ENCODE measurements at places on chromosomes 3 and 15. TPM values are rescaled to one million over a fixed set of nuclear protein-coding genes. Genes with fewer than 3 reads are reported as not detected.

The GOLGA8H gene
- total RNA-seq, result 0.51 TPM

The TMCO5A gene
- not detected for total RNA-seq

GRCh38 chr3:194103505-194103904 lies 32.4 kb upstream of the HES1 start:
- DNase-seq, result no peak

The STARD5 gene
- total RNA-seq, result 0.63 TPM

DNA sequence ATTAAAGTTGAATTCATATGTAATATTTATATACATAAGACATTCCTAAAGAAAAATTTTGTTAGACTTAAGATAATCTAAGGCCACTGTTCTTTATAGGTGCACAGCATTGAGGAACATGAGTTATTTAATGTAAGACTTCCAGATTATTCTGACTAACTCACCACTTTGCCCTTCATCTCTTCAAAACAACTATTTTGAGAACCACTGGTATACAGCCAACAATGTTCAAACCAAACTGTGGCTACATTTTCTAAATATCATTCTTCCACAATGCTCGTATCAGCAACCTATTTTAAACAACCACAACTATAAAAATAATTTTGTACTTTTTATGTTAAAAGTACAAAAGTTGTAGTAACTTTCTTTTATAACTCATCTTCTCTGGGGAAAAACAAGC lies 199.8 kb upstream of the ALCAM start:
- no peak for DNase-seq

The TGM5 gene
- total RNA-seq, result not detected

DNA sequence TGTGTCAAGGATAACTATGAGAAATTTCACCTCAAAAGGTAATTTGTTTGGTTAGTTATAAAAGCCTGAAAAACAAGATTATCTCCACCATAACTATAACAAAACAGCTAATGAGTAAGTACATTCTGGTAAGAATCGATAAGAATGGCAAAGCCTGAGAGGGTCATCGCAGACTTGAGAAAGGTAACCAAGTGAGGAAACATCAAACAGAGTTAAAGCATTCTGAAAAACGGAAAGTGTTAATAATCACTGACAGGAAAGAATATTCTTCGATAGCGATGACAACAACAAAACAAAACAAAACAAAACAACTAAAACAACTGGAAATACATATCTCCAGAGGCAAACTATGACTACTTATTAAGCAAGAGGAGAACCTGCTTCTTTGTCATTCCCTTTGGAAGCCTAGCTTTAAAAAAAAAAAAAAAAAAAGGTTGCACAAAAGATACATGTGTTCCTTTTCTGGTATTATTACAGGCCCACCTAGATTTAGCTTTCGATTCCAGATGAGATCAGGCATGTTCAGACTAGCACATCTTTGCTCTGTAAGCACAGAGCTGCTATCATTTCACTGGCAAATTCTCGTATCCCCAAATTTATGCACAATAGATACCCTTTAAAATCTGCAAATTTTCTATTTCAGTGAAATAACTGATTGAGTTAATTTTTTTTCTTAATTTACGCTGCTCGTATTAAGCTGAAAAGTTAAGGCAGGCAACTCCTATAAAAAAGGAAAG lies 155.6 kb downstream of the TIGIT start:
- DNase-seq, result no peak

DNA sequence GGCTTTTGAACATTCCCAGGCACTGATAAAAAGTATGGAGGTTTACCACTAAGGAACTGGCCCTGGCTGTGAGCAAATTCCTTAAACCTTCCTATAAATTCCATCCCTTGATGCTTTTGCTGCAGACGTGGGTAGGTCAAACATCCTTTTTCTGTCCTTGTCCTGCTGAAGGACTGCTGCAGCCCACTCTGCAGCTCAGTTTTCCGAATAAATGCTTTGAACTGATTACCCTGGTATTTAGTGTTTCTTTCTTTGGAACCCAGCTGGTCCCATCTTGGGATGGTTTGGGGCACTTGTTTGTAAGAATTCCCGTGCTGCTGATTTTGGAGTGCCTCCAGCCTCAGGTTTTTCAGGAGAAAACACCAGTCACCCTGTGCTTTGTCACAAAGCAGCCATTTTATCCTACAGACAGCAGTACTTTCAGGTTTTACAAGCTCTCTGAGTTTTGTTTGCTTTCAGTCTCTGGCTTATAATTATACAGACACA lies 815.9 kb downstream of the VGLL3 start:
- no peak for DNase-seq

DNA sequence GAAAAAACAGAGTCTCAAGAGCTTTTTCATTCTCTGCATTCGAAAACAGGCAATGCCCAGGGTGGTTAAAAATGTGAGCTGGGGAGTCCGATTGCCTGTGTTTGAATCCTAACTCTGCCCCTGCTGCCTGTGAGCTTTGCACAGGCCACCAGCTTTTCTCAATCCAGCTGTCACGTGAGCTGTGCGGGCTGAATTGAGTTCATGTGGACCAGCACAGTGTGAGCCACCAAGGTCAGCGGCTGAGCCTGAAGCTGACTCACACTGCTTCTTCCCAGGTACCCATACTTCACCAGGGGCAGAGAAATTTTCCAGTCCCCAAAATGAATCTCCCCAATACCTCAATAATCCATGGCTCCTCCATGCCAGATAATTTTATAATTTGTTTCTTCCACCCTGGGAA lies 64.4 kb upstream of the SLCO3A1 start:
- DNase-seq, result no peak

The RAD51 gene
- 20.8 TPM for total RNA-seq

- DNase-seq, result no peak
Observed at GRCh38 chr15:76059320-76060117, at the start of gene TMEM266. Gene TMEM266, plus strand, starts transcription at chr15:76059985. Its CDS starts 74,279 bp downstream, at chr15:76134264.

The WDR73 gene
- total RNA-seq, result 14.7 TPM

GRCh38 chr3:129162729-129163579 lies 2.1 kb upstream of the ISY1 start:
- no peak for DNase-seq

The NOX5 gene
- total RNA-seq, result 0.06 TPM

GRCh38 chr15:31262901-31263671 lies 63.5 kb upstream of the KLF13 start:
- DNase-seq, result peak; percentile 92

DNA sequence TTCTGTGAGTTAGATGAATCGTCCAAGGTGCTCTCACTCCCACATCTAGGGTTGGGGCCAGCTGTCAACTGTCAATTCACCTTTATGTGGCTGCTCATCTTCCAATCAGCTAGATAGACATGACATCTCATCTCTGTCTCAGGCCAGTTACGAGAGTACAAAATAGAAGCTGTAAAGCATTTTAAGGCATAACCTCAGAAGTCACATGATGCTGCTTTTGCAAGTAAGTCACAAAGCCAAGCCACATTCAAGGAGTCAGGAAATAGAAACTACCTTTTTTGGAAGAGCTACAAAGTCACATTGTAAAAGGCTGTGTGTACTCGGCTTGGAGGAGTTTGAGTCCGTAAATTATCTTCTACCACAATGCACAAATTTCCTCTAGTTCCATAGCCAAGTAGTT lies 5.1 kb upstream of the CCR1 start:
- DNase-seq, result no peak

DNA sequence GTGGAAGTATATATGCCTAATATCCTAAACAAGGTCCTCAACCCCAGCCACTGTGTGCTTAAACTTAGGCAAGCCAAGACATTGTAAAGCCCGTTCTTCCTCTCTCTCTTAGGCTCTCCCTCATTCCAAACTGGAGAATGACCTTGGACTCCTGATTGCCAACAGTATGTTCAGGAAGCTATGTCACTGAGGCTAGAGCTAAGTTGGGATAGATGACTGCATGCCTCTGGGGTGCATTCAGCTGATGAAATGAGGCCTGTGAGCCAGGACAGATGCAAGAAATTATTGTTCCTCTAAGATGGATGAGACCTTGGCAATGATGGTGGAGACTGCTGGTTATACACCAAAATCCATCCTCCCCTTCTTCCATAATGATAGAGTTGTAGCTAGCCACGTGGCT lies 27.9 kb upstream of the TBC1D21 start:
- DNase-seq, result no peak

DNA sequence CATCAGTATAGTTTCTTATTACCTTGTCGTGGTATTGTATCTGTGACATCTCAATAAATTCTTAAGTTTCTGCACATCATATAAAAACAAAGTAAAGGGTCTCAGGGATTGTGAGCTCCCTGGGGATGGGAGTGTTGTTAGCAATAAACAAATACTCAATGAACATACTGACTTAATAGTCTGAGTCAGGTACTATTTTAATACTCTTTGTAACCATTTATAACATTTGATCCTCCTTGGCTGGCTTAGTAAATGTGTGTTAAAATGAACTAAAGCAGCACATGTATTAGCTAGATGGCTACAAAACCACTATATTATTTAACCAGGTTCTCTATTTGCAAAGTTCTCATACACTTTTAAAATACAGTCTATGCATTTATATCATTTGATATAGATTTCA lies 1.8 kb downstream of the ICE2 start:
- no peak for DNase-seq

DNA sequence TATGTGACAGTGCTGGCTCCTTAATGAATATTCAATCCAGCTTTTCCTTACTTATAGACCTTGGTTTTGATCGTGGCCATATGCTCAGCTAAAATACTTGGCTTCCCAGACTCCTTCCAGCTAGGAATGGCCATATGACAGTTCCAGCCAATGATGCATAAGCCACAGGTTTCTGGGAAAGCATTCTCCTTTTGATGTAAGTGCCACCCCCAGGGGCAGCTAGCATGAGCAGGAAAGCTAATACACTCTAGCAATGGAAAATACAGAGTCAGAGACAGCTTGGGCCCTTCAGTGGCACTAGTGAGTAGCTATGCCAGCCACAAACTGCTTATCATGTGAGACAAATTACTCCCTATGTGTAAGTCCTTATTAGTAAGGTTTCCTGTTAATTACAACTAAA lies 26.7 kb downstream of the TBC1D2B start:
- no peak for DNase-seq

GRCh38 chr15:68203486-68203885 lies 1.6 kb downstream of the CALML4 start:
- no peak for DNase-seq

- no peak for DNase-seq
Observed at GRCh38 chr3:163071713-163072112, 1575.1 kb downstream of the OTOL1 start.

The CMTM7 gene
- 71.4 TPM for total RNA-seq

GRCh38 chr3:197105786-197106185 lies 76.2 kb upstream of the MELTF start:
- no peak for DNase-seq

- no peak for DNase-seq
Observed at GRCh38 chr3:179482857-179483256, 31.6 kb upstream of the GNB4 start.

DNA sequence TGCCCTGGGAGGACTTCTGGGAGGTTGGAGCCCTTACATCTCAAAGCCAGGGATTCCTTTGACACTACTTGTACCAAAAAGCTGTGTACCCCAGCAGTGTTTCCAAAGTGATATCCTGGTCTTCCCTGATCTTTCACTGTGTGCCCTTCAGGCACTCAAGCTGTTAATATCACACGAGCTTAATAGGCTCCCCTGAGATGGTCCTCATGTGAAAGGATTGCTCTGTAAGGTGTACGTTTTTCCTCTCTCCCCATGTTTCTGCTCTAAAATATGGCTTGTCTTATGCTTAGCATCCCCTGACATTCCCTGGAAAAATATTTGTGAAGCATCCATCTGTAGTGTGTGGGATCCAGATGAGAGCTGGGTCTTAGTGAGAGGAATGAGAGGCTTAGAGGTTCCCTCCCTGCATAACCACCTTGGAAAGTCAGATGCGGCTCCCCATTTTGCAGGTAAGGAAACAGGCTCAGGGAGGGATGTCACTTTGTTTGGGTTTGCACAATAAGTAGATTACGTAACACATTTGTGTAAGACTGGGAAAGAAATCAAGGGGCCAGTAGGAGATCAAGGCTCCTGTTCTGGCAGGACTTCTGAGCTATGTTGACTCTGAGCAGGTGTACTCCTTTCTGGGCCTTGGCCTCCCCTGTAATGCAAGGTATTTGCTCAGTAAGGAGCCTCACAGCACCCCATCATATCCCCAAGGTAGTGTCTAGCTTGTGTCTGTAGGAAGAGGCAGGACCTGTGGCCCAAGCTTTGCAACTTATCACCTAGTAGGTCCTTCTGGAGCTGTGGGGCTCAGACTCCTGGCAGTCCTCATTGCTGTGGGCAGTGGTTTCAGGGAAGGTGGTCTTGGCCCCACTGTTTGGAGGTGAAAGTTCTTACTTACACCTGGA lies 667 bp upstream of the ACOX2 start:
- DNase-seq, result no peak

- DNase-seq, result no peak
Observed at GRCh38 chr3:187935623-187936156, 190.4 kb upstream of the BCL6 start.

- DNase-seq, result no peak
Observed at GRCh38 chr3:109728861-109729494, 391.6 kb upstream of the DPPA4 start.

The FOXL2NB gene
- total RNA-seq, result 3.5 TPM

DNA sequence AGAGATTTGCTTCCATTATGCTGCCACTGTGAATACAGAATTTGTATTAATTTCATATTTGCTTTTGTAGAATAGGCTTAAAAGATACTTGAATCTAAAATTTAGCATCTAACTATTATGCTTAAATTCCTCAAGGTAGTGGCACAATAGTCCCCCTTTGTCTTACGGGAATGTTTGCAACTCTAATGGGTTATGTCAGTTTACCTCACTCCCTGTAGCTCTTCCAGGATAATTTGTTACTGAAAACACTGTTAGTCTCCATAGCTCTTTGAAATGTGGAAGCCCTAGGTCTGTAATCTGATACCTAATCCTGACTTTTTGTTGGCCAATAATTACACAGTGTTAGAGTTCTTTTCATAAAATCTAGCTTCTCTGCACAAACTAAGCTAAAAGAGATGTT lies 433.4 kb downstream of the PYDC2 start:
- DNase-seq, result no peak

DNA sequence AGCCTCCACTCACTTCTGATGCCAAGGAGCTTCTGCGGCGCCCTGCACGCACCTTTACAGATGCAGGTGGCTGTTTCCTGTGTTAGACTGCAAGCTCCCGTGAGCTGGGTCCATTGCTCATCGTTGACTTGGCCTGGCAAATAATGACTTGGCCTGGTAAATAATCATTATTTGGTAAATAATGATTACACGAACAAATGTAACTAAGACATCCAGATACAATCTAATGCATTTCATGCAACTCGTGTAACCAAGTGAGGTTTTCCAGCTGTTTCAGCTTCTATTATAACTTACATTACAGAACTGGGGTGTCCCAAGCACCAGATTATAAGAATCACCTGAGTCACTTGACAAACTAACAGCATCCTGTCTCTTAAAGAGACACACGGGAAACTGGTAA lies 92.1 kb upstream of the BHLHE40 start:
- DNase-seq, result no peak

GRCh38 chr3:124256156-124256555 lies 264.2 kb upstream of the ROPN1 start:
- DNase-seq, result no peak
